ENCODE measurements at places on chromosomes 4 and X.

GRCh38 chrX:99242001-99242400 is 1168.1 kb downstream of the PCDH19 start:
- no peak for DNase-seq

GRCh38 chr4:10090467-10091250 is 25.9 kb downstream of the WDR1 start:
- no peak for DNase-seq

DNA sequence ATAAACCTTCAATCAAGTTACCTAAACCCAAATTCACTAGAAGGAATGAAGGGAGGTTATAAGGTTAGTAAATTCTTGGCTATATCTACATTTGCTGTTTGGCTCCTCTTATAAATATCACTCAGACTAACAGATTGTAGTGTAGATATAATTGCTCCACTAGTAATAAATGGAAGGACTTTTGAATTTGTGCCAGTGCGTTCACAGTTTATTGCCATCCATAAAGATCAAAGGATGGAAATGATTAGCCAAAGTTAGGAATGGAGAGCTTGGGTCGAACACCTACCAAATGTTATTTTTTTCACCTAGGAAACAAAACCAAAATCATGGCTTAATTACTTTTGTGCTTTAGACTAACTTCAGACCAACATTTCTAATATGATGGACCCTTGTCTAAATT is 9.2 kb downstream of the DTHD1 start:
- no peak for DNase-seq

GRCh38 chrX:10393241-10393640 is 227.1 kb downstream of the MID1 start:
- no peak for DNase-seq

DNA sequence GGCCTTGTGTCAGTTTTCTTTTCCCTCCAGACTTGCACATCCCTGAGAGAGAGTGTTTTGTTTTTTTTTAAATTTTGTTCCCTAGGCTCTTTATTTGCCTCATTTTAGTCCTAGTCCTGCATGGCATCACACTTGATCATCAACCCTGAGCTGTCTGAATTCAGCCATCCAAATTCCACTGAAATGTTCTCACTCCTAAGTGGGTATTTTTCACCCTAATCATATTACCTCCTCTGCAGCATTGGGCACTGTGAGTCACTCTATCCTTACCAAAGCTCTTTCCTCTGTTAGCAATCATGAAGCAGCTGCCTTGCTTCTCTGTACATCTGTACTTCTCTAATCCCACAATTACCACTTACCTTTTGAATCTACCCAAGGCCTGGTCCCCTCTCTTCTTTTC is 356.6 kb upstream of the MAGEB2 start:
- no peak for DNase-seq

DNA sequence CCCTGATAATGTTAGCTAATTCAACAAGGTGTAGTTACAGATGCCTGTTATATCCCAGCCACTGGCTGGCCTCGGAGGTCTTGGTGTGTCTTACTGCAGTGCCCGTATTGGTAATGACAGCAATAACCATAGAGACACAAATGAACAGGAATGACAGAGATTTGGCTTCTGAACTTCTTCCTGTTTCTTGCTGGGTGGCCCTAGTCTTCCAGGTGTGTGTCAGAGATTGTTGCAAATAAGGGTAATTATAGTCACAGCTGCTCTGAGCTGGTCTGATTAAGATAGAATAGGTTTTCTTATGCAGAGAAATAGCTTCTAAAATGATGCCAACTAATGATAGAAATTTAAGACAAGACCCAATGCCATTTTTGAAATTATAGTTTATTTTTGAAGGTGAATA is 64.1 kb upstream of the MAD2L1 start:
- no peak for DNase-seq

DNA sequence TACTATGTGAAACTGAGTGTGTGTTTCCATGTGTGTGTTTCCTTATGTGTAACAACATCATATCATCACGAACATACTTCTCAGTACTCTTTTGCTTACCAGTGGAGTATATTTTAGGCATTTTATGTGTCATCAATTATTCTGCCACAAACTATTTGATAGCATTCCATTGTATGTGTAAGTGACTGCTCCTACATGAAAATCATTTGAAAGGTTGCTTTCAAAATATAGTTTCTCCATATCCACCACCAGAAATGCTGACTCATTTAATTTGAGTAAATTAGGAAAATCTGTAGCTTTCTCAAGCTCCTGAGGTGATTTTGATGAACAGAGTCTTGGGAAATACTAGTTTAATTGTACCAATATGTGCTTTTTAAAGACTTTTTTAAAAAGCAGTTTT is 376.2 kb downstream of the PCDH18 start:
- no peak for DNase-seq
